ENCODE measurements at places on chromosomes 6 and 20. TPM values are rescaled to one million over a fixed set of nuclear protein-coding genes. Genes with fewer than 3 reads are reported as not detected.

Gene SASH1
- total RNA-seq, result 115 TPM

Gene RFX6
- total RNA-seq, result not detected

Gene SIRPB1
- total RNA-seq, result 0.37 TPM

Gene CST4
- total RNA-seq, result not detected

Gene MAS1
- not detected for total RNA-seq

Gene KIF3B
- 30.3 TPM for total RNA-seq

Gene TRERF1
- total RNA-seq, result 6.6 TPM

Gene TBP
- total RNA-seq, result 9.6 TPM

Gene GINS1
- 17.0 TPM for total RNA-seq

Gene HLA-DQA2
- total RNA-seq, result not detected

Gene BPIFA1
- total RNA-seq, result not detected

Gene NT5E
- total RNA-seq, result 924 TPM

Gene ARFGEF3
- under 0.01 TPM for total RNA-seq

Gene CLDN20
- total RNA-seq, result not detected

Gene MROH8
- 0.59 TPM for total RNA-seq

Gene TRIM15
- not detected for total RNA-seq

Gene TFAP2D
- total RNA-seq, result not detected

Gene CDC5L
- total RNA-seq, result 18.7 TPM

Gene TUBB2B
- total RNA-seq, result 2.7 TPM

Gene KCNK17
- not detected for total RNA-seq

Gene OR12D3
- total RNA-seq, result not detected

Gene NRSN1
- not detected for total RNA-seq

Gene MPIG6B
- total RNA-seq, result not detected

Gene LTB
- not detected for total RNA-seq

Gene TSBP1
- total RNA-seq, result not detected

Gene C6orf132
- total RNA-seq, result 4.5 TPM

Gene LINC00237
- total RNA-seq, result not detected

Gene FAM217A
- not detected for total RNA-seq

Gene C6orf163
- total RNA-seq, result 2.9 TPM

Gene CLVS2
- under 0.01 TPM for total RNA-seq

Gene MYB
- under 0.01 TPM for total RNA-seq

Gene VAPB
- 11.4 TPM for total RNA-seq

Gene PDYN
- not detected for total RNA-seq

Gene SLC17A2
- not detected for total RNA-seq

Gene CST9L
- total RNA-seq, result not detected

Gene BPIFB1
- total RNA-seq, result not detected

Gene SALL4
- 1.5 TPM for total RNA-seq

Gene RSPH4A
- total RNA-seq, result under 0.01 TPM

Gene FHL5
- not detected for total RNA-seq

Gene SCRT2
- not detected for total RNA-seq

Gene COL9A1
- total RNA-seq, result not detected

Measured in subcutaneous preadipocyte (primary cell).